ENCODE measurements at places on chromosomes 6 and 20.
A peak's percentile ranks its signal among the peaks of the same experiment; 100 is the strongest.

- DNase-seq: no peak
Measured at GRCh38 chr6:13012296-13012695, 295.7 kb downstream of the PHACTR1 start.

- DNase-seq: no peak
Measured at GRCh38 chr20:33658510-33658909, 3.6 kb upstream of the C20orf144 start.

- DNase-seq: no peak
Measured at GRCh38 chr6:161138543-161139303, 135.1 kb downstream of the AGPAT4 start.

DNA sequence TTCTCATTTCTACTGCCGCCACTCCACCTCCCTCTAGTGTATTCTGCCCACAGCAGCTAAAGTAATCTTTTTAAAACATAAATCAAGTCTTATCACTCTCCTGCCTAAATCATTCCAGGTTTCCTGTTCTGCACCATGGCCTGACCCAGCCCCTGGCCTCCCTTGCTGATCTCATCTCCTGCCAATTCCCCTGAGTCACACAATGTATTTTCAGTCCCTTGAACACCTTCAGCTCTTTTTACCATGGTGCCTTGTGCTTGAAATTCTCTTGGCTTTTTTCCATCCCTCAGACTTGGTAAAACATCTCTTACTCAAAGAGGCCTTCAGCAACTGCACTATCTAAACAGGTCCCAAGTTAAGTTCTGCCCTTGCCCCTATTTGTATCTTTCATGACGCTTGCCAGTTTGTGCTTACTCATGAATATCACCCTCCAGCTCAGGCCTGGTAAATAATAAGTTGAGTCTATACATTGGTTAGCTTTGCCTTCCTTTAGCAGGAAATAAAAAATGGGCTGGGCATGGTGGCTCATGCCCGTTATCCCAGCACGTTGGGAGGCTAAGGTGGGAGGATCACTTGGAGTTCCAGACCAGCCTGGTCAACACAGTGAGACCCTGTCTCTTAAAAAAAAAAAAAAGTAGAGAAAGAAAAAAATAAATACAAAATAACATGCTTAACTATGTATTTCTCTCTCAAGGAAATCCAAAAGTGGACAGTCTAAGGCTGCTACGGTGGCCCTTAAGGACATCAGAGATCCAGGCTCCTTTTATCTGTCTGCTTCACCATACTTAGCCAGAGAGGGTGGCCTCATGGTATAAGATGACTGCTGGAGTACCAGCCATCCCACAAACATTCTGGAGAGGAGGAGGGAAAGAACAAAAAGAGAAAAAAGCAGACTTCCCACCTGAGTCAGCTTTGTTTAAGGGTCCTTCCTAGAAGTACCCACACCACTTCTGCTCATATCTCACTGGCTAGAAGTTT, 62.2 kb downstream of the ARFGEF2 start:
- no peak for DNase-seq

DNA sequence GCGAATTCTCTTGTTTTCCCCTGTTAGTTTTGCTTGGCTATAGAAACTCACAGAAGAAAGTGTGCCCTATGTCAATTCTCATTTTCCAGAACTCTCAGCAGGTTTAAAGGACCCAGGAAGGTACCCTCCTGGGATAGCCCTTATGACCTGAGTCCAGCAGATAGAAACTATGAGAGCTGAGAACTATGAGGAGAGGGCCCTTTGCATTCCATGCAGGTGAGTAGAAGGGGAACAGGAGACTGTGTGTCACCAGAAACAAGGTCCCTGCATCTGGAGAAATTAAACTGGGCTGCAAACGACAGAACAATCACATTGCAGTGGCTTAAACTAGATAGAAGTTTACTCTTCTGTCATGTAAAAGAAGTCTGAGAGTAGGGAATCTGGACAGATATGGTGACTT, 35.7 kb upstream of the SCUBE3 start:
- no peak for DNase-seq

GRCh38 chr6:31468311-31468710, 29.6 kb upstream of the MICB start:
- no peak for DNase-seq

- no peak for DNase-seq
Measured at GRCh38 chr6:148107911-148108310, 234.7 kb upstream of the SASH1 start.

DNA sequence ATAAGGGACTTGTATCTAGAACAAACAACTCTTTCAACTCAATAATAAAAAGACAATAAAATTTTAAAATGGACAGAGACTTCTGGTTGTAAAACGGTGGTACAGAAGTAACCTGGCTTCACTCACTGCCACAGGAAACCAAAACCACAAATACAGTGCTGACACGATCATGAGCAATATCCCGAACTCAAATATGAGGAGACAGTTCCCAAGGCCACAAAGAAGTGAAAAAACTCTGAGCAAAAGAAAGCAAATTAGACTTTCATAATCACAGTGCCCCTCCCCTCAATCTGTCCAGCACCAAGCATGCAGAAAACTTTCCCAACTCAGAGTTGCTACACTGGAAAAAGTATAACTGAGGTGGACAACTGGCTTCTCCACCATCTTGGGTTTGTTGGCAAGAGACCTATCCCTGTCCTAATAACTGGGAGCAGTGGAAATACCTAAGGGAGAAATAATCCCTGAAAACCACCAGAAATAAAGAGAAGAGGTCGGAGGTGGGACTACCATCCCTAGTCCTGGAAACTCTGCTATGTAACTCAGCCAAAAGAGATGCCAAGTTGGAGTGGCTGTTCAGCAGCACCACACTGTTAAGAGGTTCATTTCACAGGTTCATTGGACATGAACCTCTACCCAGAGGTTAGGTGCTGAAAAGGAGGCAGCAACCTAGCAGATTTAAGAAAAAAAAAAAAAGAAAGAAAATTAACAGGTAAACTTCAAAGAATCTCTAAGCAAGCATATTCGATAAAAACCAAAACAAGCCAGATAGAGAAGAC, 55.5 kb downstream of the REV3L start:
- peak; percentile 44 for DNase-seq

- no peak for DNase-seq
Measured at GRCh38 chr6:108108374-108108773, 33.8 kb upstream of the OSTM1 start.

GRCh38 chr6:141261672-141262060, 871.1 kb upstream of the GJE1 start:
- DNase-seq: no peak

- peak; percentile 21 for DNase-seq
Measured at GRCh38 chr6:53728570-53729194, 63.1 kb upstream of the KLHL31 start.

DNA sequence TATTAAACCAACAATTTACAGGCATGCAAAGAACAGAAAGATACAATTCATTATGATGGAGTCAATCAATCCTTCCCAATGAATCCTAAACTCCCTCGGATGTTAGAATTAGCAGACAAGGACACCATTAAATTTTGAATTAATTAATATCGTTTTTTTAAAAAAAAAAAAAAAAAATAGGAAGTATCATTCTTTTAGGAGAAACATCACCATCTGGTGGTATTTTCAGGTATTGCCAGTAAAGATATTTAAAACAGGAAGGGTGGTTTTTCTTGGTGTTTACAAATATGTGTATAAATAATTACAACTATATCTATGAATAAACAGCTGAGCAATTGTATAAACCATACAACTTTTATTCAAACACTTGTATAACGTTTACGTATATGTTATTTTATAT, 564.4 kb downstream of the HAO1 start:
- DNase-seq: no peak

DNA sequence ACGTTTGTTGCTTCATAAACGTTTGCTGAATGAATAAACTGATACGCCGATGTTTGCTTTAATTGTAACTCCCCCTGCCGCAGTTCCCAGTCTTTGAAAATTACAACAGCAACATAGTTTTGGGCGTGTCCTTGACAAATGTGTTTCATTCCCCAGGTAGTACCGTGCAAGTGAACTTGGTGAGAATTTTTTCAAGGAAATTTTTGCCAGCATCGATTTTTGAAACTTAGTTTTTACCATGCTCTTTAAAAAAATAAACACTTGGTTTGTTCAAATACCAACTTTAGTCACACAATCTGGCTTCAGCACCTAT, 60.1 kb downstream of the FAM217A start:
- DNase-seq: no peak

- no peak for DNase-seq
Measured at GRCh38 chr20:50014570-50015562, 32.1 kb downstream of the SNAI1 start.

GRCh38 chr20:13301596-13301995, 80.5 kb downstream of the ISM1 start:
- DNase-seq: no peak

DNA sequence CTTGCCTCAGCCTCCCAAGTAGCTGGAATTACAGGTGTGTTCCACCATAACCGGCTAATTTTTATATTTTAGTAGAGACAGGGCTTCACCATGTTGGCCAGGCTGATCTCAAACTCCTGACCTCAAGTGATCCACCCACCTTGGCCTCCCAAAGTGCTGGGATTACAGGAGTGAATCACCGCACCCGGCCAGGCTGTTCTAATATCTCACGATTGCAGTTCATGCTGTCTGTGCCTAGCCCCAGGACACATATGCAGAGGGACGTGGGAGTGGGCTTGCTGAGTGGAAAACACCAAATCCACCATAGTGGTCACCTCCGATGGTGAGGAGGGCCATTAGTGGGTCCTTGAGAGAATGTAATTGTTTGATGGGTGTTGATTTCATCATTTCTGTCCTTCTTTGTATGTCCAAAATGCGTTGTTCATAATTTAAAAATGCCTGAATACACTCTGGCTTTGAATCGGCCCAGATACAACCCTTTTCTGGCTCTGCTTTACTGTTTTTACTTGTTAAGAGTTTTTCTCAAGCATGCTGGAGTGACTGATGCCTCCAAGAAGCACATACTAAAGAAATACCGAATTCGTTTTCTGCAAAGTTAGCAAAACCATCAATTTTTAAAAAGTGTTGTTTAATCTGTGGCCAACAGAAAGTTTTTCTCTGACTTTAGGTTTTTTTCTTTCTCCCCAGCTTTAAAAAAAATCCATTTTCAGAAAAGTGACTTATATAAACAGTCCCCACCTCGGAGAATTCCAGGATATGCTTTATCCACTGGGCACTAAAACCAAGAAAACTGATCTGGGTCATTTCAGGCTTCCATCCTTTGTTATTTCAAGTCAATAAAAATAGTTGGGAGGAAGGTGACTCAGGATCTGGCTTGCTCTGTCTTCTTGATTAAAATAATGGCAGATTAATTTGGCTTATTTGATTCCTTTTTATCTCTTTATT, 18.8 kb upstream of the RALGAPA2 start:
- no peak for DNase-seq

GRCh38 chr6:11571073-11571472, 33.5 kb downstream of the TMEM170B start:
- no peak for DNase-seq

DNA sequence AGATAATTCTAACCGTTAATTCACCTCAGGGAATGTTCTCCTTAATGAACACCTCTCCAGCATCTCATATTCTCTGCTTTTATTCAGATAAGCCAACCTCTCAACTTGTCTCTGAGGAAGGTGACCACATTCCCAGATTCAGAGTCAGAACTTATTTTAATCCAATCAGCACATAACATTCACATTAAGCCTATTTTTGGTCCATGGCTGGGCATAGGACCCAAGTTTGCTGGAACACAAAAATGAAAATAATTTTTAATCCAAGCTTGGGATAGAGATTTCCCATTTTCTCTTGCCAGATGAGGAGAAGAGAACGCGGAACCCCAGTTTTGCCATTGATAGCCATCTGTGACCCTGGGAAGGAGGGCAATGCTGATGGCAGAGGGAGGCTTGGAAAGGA, 126.5 kb downstream of the FRK start:
- DNase-seq: no peak

Measured in GM19239 (cell line).